T-helper 1 cell (primary cell): ENCODE measurements at places on chromosomes 6 and 20.

DNA sequence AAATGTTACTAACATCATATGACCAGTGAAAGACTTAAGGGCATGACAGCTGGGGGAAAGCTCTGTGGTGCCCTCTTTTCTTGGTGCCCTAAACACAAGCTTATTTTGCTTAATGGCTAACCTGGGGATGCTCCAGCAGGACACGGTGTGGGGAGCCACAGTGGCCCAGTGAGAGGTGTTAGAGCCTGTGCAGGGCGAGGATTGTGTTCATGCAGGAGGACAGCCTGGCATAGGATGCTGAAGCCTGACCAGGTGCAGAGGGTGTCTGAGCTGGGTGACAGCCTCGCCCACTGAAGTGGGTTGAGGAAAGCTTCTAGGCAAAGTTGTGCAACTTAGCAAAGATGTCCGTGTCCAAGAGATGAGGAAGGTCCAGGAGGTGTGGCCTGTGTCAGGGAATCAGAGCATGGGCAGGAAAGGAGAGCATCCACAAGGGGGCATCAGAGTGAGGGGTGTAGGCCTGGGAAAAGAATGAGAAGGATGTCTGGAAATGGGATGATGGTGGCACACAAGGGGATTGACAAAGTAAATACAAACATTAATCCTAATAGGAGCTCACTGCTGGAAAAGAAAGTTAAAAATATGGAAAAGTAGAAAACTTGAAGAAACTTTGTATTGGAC, 33.9 kb downstream of the SLC17A4 start:
- peak; percentile 33 for DNase-seq

DNA sequence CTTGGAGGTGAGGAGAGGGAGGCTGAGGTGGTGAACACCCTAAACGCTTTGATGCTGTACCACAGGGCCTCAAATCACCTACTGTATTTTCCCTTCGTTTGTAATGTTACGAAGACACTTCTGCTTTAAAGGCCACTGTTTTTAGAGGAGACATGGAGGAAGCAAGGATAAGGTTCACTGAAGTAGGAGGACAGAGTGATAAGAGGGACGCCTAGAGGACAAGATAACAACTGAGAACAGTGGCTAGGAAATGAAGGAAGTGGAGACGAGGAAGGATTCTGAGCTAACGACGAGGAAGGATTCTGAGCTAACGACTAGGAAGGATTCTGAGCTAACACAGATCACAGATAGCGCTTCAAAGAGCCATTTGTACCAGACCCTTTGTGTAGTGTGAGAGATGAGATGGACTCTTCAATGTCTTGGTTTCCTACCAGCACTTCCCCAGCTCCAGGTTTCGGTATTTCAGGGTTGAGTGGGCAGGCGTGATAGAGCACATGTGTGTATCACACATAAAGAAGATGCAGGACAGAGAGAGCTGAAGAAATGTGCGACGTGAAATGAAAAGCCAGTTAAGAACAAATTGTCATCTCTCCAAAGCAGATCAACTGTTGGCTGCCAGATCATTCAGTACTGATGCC, 7.5 kb downstream of the SF3B5 start:
- DNase-seq = no peak

- no peak for DNase-seq
These were observed 17.4 kb downstream of the SPINT3 start for GRCh38 chr20:45497971-45498494.

- peak; percentile 40 for DNase-seq
These were observed 41.2 kb downstream of the SLX4IP start for GRCh38 chr20:10476319-10476724.
